CD4-positive, alpha-beta T cell treated with Interleukin-12 subunit alpha and Interleukin-12 subunit beta, for 1 hour (primary cell): ENCODE measurements at places on chromosomes 2 and 18.

- no peak for DNase-seq
These were observed 144.2 kb downstream of the ALK start for GRCh38 chr2:29777161-29777560.

- DNase-seq = no peak
These were observed 14.8 kb downstream of the FAM237A start for GRCh38 chr2:206657087-206657486.

DNA sequence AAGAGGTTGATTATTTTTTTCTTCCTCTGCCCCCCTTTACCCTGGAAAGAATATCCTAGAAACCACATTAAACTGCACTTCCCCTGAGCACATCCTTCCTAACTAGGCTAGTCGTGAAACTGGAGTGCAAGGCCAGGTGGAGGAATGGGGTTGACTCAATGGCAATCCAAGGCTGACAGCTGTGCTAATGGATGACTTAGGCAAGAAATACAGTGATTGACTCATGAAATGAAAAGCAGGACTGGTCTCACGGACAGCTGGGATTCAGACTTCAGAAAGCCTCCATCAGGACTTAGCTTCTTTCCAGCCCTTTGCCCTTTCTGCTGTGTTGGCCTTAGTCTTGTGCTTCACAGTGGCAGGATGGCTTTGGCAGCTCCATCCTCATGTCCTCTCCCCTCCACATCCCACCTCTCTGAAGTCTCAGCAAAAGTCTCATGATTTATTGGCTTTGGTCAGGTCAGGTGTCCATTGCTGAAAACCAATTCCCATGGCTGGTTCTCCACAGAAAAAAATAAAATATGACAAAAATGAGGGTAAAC, 33.8 kb downstream of the INSIG2 start:
- no peak for DNase-seq

DNA sequence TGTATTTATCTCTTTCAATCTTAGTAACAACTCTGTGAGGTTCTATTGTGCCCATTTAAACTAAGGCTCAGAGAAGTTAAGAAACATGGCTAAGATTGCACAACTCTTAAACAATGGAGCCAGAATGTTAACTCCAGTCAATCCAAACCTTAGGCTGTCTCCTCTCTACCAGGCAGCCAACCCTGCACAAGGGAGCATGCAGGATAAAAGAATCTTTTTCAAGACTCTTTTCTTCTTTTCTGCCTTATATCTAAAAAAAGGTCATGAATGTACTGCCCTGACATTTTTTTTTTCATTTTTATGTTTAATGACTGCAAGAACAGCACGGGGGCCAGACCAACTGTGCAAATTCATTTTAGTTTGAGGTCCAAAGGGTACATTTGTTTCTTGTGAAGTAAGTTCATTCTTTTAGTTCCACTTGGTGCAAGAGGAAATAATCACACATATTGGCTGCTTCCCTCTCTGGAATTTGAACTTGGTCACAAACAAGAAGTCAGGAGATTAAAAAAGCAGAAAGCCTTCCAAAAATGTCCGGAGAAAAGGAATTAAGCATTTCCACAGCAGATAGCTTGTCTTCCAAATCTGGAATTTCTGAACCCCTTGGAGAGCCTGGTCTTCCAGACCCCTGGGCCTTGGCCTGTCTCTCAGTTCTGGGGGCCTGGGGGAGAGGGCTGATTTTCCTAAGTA, 96.0 kb upstream of the RIOK3 start:
- no peak for DNase-seq

- no peak for DNase-seq
These were observed 132.7 kb upstream of the DAPL1 start for GRCh38 chr2:158662421-158662820.

DNA sequence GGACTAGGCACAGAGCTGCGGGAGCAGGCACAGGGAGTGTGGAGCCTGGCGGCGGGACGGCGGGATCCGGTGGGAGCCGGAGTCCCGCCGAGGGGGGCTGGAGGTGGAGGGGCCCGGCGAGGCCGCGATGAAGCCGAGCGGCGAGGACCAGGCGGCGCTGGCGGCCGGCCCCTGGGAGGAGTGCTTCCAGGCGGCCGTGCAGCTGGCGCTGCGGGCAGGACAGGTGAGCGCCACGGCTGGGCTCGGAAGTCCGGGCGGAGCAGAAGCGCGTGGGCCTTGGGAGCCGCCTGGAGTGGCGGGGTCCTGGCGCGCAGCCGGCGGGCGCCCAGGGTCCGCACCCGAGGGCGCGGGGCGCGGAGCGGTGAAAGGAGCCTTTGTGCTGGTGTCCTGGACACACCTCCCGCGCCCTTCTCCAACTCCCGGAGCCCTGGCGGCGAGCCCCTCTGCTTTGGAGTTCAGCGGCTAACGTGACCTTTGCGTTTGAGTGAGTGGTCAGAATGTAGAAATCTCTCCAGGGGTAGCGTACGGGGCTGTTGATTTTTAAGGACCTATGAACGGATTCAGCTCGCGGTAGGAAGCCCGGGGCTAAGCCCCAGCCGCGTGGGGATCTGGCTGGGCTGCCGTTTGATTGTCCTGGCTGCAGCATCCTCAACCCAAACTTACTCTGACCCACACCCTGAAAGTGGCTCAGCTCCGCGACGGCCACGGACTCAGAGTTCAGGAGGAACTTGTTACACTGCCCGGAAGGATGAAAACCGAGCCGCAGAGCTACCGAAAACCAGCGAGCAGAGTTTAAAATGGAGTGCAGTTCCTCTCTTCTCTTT, 448 bp downstream of the IMPA2 start:
- no peak for DNase-seq
